ENCODE measurements at places on chromosomes 4 and X.

DNA sequence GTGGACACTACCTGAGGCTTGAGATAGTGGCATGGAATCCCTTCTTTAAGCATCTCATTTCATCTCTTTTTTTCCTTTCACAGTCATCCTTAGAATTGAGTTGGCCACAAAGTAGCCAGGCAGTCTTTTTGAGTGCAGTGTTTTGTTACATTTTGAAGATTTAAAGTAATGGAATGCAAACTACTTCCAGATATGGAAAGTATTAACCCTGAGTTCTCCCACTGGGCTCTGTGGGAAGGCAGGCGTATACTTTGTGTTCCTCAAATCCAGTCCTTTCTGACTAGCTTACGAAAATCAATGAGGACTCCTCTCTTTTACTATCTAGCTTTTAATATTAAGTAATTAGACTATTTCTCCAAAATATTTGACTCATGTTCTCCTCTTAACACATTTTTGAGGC is 29.9 kb downstream of the PCDH10 start:
- DNase-seq: no peak

DNA sequence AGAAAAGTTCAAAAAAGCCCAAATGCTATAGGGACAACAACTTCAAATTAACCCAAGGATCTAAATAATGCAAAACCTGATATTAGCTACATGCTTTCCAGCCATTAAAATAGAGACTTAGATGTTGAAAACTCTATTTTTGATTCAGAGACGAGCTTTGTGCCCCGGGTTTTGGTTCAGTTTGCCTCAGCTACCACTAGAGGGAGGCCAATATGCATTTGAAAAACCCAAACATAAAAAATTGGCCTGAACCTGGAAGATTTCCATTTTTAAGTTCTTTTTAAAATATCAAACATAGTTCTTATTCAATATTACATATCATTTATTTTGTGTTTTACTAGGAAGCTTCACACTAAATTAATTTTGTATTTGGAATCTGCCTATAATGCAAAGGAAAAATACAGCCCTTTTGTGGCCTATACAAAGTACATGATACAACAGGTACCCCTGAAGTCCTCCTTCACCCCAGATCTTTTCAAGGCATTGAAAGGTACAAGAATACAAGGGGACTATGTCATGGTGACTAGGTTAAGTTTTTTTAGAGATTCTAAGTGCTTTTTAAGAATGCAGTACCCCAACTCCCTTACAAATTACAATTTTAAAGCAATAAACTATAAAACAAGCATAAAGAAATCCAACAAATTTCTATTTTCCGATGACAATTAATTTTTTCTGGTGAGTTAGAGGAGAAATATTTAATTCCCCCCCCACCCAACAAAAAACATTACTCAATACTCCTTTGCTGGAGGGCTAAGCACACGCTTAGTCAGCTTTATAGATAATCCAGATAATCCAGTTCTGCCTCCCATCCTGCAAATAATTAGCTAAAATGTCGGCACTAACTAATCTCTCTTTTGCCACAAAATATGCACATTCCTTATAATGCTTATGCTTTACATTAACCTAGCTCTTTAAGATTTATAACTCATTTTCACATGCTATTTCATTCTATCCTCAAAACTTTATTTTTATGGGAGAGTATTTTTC is 97.7 kb upstream of the PTPN13 start:
- no peak for DNase-seq

GRCh38 chr4:165726831-165727230 is 146.2 kb upstream of the TLL1 start:
- DNase-seq: no peak

GRCh38 chr4:124065936-124066335 is 646.6 kb downstream of the ANKRD50 start:
- DNase-seq: no peak

GRCh38 chrX:41350976-41351569 is 17.1 kb downstream of the DDX3X start:
- DNase-seq: no peak

- DNase-seq: no peak
Observed at GRCh38 chrX:22666441-22666840, 333.3 kb upstream of the DDX53 start.

Measured in D721Med (cell line).